ENCODE measurements at places on chromosomes 1 and 21.

GRCh38 chr1:215052256-215053015 lies 30.1 kb upstream of the KCNK2 start:
- no peak for DNase-seq

- DNase-seq: no peak
These were observed 49.7 kb upstream of the CCDC27 start for GRCh38 chr1:3702528-3702927.

- no peak for DNase-seq
These were observed 127.2 kb downstream of the FOXD2 start for GRCh38 chr1:47565092-47565491.

DNA sequence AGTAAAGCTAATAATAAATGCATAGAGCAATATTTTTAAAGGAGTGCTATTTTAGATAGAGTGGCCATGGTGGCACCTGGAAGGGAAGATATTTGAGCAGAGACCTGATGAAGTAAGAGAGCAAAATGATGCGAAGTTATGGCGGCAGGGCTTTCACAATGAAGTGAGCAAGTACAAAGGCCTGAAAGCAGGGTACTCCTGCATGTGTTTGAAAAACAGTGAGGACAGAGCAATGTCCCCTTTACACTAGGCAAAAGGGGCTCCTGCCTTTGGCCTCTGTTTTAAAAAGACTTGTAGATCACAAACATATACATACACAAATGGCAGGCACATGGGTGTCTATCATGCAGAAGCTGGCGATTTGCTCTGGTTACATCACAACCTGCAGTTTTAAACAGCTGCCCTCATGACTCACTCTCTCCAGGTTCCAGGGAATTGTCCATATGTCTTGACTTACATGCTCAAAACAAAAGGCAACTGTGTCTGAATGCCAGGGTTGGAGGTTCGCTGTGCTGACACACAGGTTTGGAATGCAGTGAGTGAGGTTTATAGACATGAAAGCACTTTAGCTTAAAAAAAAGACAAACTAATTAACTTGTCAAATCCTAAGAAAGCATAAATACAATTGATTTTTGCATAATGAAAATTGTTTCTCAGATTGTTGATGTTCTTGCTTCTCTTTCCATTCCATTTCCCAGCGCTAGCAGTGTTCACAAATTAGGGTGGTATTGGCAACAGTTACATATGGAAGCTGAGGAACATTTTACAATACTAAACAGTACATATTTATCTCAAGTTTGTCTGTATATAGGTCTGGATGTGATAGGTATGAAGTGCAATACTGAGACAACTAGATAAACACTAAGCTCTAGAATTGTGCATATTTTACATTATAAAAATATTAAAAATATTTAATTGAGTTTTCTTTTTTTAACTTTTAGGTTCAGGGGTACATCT lies 313.9 kb downstream of the BARHL2 start:
- DNase-seq: no peak

DNA sequence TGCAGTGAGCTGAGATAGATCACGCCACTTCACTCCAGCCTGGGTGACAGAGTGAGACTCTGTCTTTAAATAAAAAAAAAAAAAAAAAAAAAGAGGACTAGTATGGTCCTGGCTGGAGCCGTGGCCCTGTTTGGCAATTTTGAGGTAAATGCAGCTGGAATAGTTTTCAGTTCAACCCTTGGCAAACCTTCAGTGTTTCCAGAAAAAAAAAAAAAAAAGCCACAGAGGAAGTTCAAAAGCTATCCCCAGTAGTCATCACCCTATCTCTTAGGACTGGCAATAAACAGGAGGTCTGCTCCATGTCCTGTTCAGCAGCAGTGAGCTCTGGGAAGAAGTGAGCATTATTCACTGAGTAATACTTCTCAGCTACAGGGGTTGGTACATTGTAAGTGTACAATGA lies 56.8 kb upstream of the ERRFI1 start:
- DNase-seq: no peak

- no peak for DNase-seq
These were observed 1105.0 kb downstream of the PLA2G4A start for GRCh38 chr1:187933562-187934419.

DNA sequence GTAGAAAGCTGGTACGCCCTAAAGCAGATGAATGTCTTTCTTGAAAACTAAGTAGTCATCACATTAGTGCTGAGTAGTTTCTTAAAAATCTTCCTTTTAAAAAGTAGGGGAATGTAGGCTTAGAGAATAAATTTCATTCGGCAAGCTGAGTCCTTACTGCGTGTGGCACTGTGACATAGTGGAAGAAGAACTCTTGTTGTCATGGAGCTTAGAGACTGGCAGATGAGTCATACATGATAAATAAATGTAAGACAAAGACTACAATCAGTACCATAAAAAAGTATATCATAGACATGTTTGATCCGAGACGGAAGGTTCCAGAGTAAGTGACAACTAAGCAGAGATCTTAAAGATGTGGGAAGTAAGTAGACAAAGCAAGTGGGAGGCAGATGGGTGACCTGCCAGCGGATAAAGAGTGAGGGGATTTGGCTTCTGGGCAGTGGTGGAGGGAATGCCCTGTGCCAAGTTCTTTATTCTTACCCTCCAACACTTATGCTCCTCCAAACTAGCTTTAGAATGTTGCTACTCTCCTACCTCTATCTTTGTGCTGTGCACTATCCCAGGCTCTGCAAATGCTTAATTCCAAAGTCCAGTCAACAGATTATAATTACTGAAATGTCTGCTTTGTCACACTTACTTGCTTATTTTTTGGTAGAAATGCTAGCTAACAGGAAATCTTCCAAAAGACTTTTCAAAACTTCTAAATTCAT lies 608.5 kb upstream of the USP24 start:
- DNase-seq: no peak

GRCh38 chr1:177092001-177092400 lies 72.5 kb downstream of the ASTN1 start:
- DNase-seq: no peak

DNA sequence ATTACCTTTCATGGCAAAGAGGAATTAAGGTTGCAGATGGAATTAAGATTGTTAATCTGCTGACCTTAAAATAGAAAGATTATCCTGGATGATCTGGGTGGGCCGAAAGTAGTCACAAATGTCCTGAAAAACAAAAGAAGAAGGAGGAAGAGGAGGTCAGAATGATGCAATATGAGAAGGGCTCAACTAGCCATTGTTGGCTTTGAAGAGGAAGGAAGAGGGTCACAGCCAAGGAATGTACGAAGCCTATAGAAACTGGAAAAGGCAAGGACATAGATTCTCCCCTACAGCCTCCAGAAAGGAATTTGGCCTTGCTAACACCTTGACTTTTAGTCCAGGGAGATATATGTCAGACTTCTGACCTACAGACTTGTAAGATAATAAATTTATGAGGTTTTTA lies 39.4 kb upstream of the FMOD start:
- DNase-seq: no peak

DNA sequence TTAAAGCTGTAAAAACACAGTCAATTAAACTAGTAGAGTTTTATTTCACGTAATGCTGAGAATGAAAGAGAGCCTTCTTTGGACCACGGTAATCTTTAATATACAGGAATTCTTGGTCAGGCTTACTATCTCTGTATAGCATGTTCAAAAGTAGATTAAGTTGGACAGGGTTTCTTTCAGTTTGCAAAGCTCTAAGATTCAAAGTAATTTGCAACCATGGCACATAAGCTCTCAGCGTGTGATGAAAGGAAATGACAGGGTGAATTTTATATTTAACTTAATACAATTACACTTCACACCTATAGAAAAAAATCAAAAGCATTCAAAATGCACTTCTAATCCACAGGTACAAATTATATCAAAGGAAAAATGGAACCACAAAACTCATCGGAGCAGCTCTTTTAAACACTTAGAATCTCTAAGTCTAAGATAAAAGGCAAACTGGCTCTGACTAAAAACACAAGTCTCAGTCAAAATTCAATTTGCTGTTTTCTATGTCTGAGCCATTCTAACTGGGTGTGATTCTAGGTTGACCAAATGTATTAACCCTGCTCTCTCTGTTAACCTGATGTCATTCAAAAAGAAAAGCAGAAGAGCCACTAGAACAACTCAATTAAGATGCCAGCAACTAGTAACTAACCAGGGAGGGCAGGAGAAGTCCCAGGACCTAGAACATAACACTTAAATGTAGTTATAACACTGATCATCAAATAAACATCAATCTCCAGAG lies 147.7 kb downstream of the RERE start:
- DNase-seq: no peak

DNA sequence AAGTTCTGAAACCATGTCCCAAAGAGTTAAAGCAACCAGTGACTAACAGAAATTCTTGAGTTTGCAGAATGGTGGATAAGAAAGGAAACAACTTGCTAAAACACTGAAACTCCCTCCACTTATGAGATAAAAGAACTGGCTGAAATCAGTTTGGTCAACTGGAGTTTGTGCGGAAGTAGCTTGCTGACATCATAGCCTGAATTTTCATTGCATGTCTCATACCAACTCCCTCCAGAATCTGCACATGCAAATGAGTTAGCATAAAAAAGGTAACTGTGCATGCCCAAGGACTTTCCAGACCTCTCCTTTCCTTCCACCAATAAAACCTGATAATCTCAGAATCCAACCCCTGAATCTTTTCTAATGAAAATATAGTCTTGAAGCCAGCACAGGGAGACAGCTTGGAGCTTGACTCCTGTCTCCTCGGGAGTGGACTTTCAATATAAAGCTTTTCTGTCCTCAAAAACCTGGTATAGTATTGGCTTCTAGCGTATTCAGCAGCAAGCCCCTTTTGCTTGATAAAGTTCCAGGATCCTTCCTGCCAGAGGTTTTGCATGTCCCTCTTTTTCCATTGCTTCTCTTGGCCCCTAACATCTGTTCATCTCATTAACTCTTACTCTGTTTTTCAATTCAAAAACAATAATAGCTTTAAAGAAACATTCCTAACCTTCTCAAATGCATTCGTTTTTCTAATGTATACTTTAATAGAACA lies 785.8 kb upstream of the ADGRL4 start:
- DNase-seq: no peak

DNA sequence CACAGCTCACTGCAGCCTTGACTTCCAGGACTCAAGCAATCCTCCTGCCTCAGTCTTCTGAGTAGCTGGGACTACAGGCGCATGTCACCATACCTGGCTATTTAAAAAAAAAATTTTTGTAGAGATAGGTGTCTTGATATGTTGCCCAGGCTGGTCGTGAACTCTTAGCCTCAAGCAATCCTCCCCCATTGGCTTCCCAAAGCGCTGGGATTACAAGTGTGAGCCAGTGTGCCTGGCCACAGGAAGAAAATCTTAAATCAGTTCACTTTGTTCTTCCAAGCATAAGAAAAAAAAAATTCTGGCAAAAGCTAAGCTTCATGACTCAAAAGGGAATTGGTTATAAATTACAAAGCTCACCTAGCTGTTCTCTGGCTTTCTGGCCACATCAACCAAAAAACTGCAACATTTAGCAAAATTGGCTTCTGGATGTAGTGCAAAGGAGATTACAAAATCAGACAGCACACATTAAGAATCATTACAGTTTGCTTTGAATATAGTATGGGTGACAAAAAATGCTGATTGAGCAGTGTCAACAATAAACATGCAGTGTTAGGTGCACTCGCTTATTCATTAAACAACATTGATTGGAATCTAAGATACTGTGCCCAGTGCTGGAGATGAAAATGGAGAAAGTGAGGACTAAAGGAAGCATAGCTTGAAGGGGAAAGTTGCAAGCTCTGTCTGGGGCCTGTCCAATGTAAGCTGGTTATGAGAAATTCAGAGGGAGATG lies 76.7 kb downstream of the KCTD3 start:
- no peak for DNase-seq

DNA sequence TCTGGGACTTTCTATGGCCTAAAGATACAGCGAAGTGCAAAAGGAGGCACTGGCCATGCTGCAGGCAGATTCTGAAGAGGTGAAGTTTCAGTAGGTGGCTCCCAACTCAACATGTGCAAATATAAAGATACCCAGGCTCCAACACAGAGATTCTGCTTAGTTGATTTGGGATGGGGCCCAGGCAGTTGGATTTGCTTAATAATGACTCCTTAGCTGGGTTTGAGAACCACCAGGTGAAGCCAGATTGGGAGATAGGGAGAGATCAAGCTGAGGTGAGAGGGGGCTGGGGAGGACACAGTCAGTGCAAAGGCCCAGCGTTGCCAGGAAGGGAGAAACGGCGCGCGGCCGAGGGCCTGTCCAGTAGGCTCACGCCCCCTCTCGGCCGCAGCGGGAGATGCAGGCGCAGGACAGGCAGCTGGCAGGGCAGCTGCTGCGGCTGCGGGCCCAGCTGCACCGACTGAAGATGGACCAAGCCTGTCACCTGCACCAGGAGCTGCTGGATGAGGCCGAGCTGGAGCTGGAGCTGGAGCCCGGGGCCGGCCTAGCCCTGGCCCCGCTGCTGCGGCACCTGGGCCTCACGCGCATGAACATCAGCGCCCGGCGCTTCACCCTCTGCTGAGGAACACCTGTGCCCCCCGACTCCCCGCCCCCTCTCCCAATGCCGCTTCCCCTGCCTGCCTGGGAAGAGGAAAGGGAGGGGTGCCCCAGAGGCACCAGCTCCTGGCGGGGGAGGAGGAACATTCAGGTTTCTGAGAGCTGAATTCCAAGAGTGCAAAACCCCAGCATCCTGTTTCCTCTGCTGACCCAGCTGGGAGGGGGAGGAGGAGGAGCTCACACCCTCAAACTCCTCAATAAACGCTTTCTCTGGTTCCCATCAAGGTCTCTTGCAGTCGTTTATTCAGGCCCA lies 1.2 kb downstream of the FAM167B start:
- peak; percentile 94 for DNase-seq

- peak; percentile 83 for DNase-seq
These were observed 10.4 kb downstream of the JUN start for GRCh38 chr1:58773406-58773840.

- no peak for DNase-seq
These were observed 694 bp downstream of the MEAF6 start for GRCh38 chr1:37513795-37514349.

DNA sequence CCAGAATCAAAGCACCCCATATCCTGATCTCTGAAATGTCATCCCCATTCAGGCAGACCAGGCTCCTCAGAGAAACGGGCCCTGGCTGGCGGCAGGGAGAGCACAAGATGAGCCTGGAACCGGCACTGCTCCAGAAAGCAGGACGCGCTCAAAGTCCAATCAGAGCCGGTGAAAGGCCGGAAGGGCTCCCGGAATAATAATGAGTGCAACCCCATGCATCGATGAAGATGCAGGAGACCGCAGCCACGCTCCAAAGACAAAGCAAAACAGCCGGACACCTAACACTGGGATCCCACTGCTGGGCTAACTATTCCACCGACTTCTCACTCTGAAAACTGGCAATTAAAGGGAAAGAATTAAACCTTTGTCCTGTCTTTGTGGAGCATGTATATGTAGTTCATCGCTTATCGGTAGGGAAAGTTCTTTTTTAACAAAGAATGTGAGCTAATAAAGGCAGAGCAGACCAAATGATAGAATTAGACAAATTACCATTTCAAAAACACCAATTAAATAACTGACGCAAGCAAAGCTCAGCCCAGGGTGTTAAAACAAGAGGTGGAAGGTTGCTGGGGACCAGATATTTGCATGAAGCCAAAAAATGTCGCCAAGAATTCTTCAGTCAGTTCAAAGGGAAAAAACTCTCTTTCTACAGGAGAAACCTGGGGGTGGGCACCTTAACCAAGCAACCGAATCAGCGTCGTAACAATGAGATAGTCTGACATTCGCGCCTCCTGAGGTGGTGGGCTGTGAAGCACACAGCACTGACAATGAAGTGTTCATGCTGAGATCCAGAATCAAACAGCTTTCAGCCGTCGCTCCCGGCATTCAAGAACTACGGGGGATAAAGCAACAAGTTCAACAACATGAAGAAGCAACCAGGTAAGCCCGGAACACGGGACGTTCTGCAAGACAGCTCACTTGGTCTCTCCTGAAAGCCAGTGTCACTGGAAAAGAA lies 95.2 kb downstream of the NPHP4 start:
- DNase-seq: peak; percentile 44

- DNase-seq: no peak
These were observed 7.2 kb downstream of the KIFAP3 start for GRCh38 chr1:170067253-170067819.

Measured in aorta (tissue), 5 donors.